ENCODE measurements at places on chromosomes 12 and 14. TPM values are rescaled to one million over a fixed set of nuclear protein-coding genes. Genes with fewer than 3 reads are reported as not detected.

ANAPC7 gene
- total RNA-seq = 67.5 TPM

CEP170B gene
- total RNA-seq = 4.7 TPM

NPFF gene
- not detected for total RNA-seq

DNA sequence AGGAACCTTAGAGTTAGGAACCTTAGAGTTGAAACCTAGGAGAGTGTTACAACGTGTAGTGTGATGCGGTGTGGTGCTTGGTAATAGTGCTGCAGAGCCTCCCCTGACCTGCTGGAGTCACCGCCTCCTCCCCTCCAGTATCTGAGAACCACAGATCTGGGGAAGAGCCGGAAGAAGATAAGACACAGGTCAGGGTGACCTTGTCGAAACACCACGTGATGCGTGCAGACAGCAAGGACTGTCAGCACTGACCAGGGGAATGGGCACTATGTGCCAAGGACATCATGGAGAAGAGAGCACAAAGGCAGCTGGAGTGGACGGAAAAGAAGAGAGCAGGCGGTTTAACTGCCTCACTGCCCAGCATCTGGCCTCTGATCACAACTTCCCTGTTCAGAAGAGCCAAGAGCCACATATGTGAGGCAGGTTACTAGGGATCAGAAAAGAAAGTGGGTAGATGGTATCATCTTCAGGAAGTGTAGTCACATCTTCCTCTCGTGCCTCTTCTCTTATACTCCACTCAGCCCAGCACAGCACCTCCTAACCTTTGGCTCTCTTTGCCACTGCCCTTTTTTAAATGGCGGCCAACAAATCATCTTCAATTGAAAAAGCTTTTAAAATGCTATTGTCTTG, 93.7 kb downstream of the TESC start:
- no peak for DNase-seq

PDZRN4 gene
- total RNA-seq = not detected

GRCh38 chr14:50666772-50667683, 1.1 kb downstream of the SAV1 start:
- peak; percentile 20 for DNase-seq

DNA sequence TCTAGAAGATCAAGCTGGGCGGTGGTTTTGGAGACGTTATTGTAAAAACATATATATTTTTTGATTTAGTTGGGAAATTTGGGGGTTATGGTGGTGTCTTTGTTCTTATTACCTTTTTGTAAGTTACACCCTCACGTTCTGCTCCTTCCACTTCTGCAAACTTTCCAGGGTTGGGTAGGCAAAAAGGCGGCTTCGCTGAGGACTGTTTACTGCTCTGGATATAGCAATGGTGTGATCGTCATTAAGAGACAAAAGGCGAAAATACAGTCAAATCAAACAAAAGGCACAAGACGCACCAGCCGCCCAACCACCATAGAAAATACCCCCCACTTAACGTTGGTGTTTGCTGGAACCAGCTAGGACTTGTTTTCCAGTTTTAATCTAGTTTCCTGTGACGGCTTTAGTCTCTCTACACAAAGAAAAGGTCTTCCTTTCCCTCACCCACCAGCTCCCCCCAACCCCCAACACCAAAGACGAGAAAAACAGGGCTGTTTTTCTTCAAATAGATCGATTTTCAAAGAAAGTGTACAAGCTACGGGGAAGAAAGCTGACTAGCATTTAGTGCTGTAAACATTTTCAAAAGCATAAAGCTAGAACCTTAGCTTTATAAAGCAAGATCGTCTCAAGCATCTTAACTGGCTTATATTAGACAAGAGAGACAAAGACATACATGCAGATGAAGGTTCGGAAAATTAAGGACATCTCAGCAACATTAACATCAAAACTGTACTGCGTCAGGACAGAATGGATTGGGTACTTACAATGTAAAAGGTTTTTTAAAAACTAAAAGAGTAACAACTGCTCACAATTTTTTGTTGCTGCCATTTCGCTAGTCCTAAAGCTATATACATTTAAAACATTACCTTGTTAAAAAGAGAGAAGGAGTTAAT, 2.0 kb upstream of the SETD1B start:
- no peak for DNase-seq

DNA sequence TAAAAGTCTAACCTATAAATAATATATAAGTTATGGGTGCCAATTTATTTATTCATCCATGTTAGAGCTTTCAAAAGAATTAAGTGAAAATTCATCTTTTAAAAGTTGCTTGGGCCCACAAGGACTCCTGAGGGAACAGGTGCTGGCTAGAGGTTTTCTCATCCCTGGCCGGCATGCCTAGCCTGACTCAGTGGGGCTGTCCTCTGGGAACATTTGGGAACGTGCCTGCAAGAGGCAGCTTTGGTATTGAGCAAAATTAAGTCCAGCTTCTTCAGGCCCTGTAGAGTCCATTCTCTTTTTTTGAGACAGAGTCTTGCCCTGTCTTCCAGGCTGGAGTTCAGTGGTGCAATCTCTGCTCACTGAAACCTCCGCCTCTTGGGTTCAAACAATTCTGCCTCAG, 44.7 kb downstream of the SPTB start:
- DNase-seq = no peak

KRT73 gene
- total RNA-seq = 0.29 TPM

ZBTB39 gene
- 7.2 TPM for total RNA-seq

GRCh38 chr14:43765474-43765873, 741.6 kb downstream of the FSCB start:
- no peak for DNase-seq
